ENCODE measurements at places on chromosomes 6 and 20. TPM values are rescaled to one million over a fixed set of nuclear protein-coding genes. Genes with fewer than 3 reads are reported as not detected.

GRCh38 chr6:104969108-104969507, 12.2 kb downstream of the LIN28B start:
- no peak for DNase-seq
- H3K36me3 ChIP-seq = no peaks in the 10 kb centered on the region
- H3K27ac ChIP-seq = no peak overlapping the region
- no peaks in the 10 kb centered on the region for H3K27me3 ChIP-seq
- no peaks in the 10 kb centered on the region for H3K4me1 ChIP-seq
- H3K4me3 ChIP-seq = no peak overlapping the region

The SAMD5 gene
- total RNA-seq = 2.1 TPM

DNA sequence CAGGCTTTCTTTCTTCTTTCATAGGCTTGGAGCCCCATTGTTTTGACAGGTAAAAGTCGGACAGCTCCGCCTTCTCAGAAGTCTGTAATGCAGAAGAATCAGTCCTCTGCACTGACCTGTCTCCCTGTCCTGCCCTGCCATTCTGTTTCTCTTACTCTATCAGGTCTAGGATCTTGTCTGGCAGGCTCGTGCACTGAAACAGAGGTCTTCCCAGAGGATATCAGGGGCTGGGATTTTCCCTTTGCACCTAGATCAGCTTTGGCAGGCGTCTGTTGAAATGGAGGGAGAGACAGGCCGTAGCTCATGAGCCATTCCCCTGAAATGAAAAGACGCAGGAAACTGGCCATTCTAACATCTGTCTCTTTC, 25.0 kb downstream of the KIF3B start:
- no peaks in the 10 kb centered on the region for H3K4me1 ChIP-seq
- no peak for DNase-seq

DNA sequence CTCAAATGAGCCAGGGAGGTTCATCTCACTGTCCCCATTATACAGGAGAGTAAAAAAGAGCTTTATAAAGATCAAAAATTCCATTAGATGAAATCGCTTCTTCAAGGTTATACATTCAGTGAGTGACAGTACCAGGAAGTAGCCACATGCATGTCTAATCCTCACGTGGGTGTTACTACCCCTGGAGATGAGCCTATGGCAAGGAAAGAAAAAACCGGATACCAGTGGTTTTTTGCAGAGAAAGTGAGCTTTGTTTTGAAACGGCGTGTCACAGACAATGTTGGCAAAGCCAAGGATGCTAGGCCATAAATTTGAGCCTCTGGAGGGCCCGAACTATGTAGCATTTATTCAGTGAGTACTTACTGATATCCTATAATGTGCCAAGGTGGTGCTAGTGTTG, 215.0 kb upstream of the RIN2 start:
- no peak overlapping the region for H3K4me3 ChIP-seq
- no peaks in the 10 kb centered on the region for H3K4me1 ChIP-seq
- H3K36me3 ChIP-seq = no peaks in the 10 kb centered on the region
- H3K27me3 ChIP-seq = no peaks in the 10 kb centered on the region

The KIFC1 gene
- 1.3 TPM for total RNA-seq

- H3K4me3 ChIP-seq = no peak overlapping the region
- no peak overlapping the region for H3K27ac ChIP-seq
- no peak for DNase-seq
- no peaks in the 10 kb centered on the region for H3K4me1 ChIP-seq
- no peaks in the 10 kb centered on the region for H3K36me3 ChIP-seq
These were observed 91.2 kb upstream of the EXOC2 start for GRCh38 chr6:783966-784735.

The KIF25 gene
- total RNA-seq = 0.72 TPM

- no peak overlapping the region for H3K27ac ChIP-seq
- H3K27me3 ChIP-seq = no peaks in the 10 kb centered on the region
- no peak overlapping the region for H3K4me3 ChIP-seq
- no peak for DNase-seq
- no peaks in the 10 kb centered on the region for H3K4me1 ChIP-seq
- no peaks in the 10 kb centered on the region for H3K36me3 ChIP-seq
These were observed 34.3 kb downstream of the C6orf132 start for GRCh38 chr6:42108071-42108470.
